CD8-positive, alpha-beta T cell (primary cell): ENCODE measurements at places on chromosomes 7 and 10.

GRCh38 chr10:7551289-7551688 is 115.5 kb downstream of the ITIH5 start:
- DNase-seq: no peak

GRCh38 chr10:125843603-125844329 is 20.4 kb downstream of the BCCIP start:
- no peak for DNase-seq

DNA sequence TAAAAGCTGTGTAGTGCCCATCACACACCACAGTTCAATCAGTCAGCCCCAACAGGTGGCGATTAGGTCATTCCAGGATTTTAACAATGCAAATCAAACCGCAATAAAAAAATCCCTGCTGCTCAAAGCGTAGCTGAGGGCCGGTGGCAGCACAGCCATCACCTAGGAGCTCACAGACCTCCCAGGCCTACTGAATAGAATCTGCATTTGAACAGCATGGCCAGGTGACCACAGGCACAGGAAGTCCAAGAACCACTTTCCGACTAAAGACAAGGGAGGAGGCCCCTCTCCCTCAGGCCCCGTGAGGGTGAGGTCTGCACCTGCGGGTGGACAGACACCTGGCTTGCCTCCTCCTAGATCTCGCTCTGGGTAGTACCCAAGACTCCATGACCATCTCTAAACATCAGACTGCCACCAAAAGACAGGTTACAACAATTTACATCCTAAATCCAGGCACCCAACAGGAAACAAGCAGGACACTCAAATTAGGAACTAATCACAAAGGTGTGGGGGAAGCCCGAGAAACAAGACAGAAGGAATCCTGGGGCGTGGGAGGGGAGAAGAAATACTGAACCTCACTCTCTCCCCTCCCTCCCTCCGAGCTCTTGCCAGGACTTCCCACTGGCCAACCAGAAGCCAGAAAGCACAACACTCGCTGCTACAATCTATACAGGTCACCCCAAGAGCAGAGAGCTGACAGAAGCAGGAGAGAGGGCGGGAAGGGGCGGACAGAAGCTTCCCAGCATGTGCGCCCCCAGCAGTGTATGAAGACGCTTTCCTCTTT is 19.2 kb downstream of the GNA12 start:
- DNase-seq: no peak

GRCh38 chr10:89644967-89645741 is at the start of gene PANK1:
Gene PANK1, minus strand, starts transcription at chr10:89645242. Its CDS starts 351 bp downstream, at chr10:89644891.
- peak; percentile 64 for DNase-seq

- DNase-seq: no peak
These were observed 130.0 kb downstream of the TES start for GRCh38 chr7:116340201-116340847.

DNA sequence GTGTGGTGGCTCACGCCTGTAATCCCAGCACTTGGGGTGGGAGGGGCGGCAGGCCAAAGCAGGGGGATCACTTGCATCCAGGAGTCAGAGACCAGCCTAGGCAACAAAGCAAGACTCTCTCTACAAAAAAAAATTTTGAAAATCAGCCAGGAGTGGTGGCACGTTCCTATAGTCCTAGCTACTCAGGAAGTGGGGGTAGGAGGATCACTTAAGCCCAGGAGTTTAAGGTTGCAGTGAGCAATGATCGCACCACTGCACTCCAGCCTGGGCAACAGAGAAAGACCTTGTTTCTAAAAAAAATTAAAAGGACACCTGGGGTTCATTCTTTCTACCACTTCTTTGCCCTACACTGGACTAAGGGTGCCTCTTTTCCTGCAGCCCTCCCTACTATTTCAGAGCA is 15.1 kb downstream of the WAPL start:
- DNase-seq: no peak

GRCh38 chr7:157767506-157768197 is 430.8 kb downstream of the DNAJB6 start:
- DNase-seq: no peak

GRCh38 chr10:60350400-60350799 is 39.3 kb downstream of the ANK3 start:
- no peak for DNase-seq

DNA sequence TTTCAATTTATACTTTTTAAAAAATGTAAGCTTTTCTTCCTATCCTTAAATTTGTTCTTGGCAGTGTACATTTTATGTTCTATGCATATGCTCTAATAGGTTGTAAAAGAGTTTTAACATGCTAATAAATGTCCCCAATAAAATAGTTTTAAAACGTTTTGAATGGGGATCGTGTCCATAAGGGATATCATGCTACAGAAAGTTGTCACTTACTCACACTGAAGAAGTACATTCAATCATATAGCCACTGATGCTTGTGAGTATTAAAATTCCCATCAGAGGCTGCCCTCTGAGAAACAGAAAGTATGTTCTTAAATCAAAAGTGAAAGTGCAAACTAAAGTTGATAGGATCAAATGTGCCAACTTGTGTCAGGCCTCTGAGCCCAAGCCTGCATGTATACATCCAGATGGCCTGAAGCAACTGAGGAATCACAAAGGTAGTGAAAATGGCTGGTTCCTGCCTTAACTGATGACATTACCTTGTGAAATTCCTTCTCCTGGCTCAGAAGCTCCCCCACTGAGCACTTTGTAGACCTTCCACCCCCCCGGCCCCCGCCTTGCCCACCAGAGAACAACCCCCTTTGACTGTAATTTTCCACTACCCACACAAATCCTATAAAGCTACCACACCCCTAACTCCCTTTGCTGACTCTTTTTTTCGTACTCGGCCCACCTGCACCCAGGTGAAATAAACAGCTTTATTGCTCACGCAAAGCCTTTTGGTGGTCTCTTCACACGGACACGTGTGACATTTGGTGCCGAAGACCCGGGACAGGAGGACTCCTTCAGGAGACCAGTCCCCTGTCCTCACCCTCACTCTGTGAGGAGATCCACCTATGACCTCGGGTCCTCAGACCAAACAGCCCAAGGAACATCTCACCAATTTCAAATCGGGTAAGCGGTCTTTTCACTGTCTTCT is 877 bp upstream of the NOD1 start:
- peak; percentile 74 for DNase-seq

GRCh38 chr7:45347804-45348203 is 190.2 kb downstream of the RAMP3 start:
- no peak for DNase-seq

GRCh38 chr7:12715372-12716133 is 28.1 kb downstream of the ARL4A start:
- DNase-seq: no peak

GRCh38 chr7:32616625-32617024 is 121.3 kb downstream of the AVL9 start:
- no peak for DNase-seq

- DNase-seq: no peak
These were observed 115.9 kb upstream of the ADAM12 start for GRCh38 chr10:126504063-126504760.

GRCh38 chr7:156751319-156751718 is 110.7 kb downstream of the RNF32 start:
- DNase-seq: no peak

GRCh38 chr7:149196151-149196704 is 882 bp downstream of the ZNF282 start:
- no peak for DNase-seq

DNA sequence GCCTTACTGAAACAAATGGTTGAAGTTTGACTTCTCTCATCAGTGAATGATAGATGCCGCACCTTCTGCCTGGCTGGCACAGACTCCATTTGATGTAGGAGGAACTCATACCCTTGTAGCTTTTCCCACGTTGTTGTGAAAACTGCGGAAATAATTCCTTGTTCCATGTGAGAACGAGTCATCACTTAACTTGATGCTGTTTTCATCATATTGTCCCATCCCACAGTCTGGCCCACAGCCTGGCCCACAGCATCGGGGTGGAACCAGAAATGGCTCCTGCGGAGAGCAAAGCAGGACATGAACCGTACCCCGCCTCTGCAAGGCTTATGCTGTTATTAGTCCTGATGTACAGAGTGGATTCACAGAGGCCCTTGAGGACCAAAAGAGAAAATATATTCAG is 587.0 kb downstream of the SDK1 start:
- DNase-seq: no peak

- no peak for DNase-seq
These were observed 160.0 kb downstream of the UBE2H start for GRCh38 chr7:129792721-129793120.

DNA sequence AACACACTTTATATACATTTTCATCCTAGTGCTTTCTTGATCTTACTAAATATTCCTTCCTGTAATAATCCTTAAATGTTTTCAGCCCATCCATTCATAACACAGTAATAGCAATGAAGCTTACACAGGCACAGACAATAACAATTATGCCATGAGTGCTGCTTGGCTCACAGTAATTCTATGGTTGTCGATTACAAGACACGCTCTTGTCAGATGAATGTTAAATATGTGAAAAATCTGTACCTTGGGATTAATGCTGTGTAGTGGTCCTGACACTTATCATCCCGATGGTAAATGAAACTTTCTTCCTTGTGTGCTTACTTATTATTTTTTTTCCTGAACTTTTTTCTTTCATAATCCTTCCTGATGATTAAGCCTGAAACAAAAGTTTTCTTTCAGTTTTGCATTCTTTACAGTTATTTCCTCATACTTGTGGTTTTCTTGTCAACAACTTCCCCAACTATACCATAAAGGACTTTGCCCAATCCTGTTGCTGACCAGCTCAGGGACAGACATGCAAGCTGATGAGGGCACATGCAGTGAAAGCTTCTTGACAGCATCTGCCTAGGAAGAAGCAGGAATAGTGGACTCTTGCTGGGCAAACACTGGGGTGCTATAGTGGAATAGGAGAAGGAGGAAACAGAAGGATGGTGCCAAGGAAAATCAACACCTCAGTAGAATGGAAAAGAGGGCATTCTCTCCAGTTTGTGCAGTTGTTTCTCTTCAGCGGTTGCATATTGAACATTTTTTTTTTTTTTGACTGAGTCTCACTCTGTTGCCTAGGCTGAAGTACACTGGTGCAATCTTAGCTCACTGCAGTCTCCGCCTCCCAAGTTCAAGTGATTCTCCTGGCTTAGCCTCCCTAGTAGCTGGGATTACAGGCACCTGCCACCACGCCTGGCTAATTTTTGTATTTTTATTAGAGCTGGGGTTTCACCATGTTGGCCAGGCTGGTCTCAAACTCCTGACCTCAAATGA is 6.7 kb upstream of the MGAM2 start:
- no peak for DNase-seq

GRCh38 chr10:118315629-118316028 is 26.5 kb downstream of the FAM204A start:
- no peak for DNase-seq

- DNase-seq: no peak
These were observed 190.2 kb downstream of the SORCS3 start for GRCh38 chr10:104831272-104831671.

DNA sequence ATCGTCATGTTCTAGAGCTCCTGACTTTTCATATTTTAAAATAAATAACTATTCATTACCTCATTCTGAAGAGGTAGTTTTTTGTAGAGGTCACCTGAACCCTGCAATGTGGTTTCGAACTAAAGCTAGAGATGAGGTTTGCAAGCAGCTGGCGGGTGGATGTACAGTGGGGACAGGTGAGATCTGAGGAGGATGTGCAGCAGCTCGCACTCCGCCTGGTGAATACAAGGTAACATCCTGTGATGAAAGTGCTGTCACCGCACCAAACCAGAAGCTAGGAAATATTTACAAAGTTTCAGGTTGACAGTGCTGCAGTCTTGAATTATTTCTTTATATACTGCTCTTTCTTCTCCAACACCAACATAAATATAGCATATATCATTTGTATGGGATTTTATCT is 26.5 kb downstream of the NDUFB2 start:
- DNase-seq: peak; percentile 58

- DNase-seq: no peak
These were observed 78.8 kb downstream of the PROSER2 start for GRCh38 chr10:11901833-11902475.

DNA sequence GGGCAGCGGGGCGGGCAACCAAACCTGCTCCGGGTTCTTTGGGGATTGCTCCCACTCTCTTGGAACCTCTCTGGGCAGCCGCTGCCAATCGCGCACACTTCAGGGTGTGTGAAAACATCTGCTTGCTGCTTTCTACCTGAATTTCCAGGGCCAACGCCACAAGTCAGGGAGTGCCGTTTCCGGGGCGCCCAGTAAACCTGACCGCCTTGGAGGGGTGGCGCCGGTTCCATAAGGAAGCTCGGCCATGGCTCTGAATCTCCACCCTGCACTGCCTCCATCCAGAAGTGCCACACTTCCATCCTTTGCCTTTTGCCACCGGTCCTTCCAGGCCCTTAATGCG is 679 bp upstream of the AFAP1L2 start:
- DNase-seq: no peak

DNA sequence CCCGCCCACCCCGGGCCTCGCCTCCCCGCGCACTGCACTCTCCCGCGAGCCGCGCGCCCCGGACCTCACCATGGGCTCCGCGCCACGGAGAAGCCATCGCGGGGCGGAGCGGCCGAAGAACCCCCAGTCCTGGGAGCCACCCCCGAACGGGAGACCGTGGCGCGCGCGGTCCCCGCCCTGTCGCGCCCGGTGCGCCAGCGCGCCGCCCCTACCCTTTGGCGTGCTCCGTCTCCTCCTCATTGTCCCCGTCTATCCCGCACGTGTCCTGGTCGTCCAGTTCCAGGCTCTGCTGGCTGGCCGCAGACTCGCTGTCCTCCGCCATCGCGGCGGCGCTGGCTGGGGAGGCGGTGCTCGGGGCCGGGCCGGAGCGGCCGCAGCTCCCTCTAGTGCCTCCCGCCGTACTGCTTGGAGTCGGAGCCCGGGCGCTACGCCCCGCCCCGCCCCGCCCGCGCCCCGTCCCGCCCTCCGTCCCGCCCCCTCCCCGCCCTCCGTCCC is at the start of gene NMT2:
Gene NMT2 (minus strand): TSS at position 403 of the 495 bp plus-strand sequence. CDS start 81 bp downstream, at position 322.
- no peak for DNase-seq

DNA sequence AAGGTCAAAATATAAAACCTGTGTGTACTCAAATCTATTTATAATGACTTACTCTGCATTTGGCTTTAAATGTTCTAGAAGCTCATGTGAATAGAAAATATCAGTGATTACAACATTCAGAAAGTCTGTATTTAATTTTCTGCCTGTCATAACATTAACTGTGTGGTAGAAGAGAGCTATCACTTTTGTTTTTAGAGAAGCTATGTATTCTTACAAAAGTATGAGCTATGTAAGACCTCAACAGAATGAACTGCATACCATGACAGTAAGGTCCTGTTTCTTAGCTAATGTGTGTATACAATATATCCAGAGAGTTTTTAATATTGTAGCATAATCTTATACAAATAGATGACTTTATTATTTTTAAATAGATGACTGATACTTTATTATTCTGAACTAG is 61.5 kb downstream of the PTN start:
- DNase-seq: no peak

- no peak for DNase-seq
These were observed 76.4 kb upstream of the ZMIZ1 start for GRCh38 chr10:78992333-78992732.
